ENCODE measurements at places on chromosomes 1 and 21.

DNA sequence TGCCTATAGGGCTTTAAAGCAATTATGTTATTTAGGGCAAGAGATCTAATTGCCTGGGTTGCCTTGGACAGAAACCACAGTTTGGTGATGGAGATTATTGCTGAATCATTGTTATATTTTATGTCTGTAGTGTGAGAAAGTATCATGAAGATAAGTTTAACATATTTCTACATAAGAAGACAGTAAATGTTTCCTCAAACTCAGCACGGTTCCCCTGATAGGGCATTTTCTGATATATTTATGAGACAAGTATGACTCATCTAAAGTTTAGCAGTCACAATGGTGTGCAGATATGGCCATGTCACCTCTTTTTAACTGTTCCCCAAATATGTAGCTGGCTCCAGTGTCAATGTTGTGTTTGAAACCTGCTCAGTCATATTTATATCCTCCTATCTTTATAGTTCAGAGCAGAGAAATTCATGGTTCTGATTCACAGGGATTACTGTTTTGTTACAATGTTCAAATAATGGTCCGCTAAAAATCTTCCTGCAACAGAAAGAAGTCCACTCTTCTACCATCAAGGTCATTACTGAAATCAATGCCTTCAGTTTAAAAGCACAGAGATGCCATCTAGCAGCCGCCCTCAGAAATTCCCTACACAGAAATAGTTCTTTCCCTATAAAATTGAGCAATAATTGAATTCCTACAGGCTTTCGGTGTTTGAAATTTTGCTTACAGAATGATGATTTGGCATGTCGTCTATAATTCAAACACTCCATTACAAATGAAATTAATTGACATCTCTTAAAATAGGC, 3.7 kb downstream of the OLFM3 start:
- no peak for DNase-seq

DNA sequence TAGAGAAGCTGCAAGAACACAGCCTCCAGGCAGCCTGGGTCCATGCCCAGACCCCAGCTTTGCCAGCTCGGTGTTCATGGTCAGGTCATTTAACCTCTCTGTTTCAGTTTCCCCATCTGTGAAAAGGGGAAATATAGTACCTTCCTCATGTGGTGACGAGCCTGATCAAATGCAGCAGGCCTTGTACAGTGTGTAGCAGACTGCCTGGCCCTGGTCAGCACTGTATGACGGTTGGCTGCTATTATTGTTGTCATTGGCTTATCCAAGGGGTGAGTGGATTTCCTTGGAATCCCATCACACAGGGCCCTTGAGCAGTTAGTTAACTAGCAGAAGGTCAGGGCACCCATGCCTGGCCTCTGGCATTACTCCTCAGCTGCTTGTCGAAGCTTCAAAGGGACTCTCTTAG, 6.6 kb upstream of the TMEM51 start:
- no peak for DNase-seq

DNA sequence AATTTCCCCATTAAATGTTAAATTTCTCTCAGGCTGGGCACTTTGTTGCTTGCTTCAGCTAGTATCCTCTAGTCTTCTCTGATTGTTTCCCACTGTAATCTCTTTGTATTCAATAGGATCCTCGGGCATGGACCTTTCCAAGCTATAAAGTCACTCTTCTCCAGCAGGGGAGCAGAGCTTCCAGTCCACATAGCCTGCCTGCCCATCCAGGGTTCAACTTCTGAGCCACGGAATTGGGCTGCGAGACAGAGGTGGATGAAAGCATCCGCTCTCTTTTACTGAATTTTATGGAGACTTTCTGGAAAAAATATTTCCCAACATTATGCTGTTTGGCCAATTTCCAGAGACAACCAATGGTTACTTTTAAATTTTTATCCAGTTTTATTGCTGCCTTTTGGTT, 1.1 kb upstream of the CFHR5 start:
- DNase-seq = no peak

- peak; percentile 92 for DNase-seq
Observed at GRCh38 chr1:159916242-159917051, 8.9 kb downstream of the TAGLN2 start.

DNA sequence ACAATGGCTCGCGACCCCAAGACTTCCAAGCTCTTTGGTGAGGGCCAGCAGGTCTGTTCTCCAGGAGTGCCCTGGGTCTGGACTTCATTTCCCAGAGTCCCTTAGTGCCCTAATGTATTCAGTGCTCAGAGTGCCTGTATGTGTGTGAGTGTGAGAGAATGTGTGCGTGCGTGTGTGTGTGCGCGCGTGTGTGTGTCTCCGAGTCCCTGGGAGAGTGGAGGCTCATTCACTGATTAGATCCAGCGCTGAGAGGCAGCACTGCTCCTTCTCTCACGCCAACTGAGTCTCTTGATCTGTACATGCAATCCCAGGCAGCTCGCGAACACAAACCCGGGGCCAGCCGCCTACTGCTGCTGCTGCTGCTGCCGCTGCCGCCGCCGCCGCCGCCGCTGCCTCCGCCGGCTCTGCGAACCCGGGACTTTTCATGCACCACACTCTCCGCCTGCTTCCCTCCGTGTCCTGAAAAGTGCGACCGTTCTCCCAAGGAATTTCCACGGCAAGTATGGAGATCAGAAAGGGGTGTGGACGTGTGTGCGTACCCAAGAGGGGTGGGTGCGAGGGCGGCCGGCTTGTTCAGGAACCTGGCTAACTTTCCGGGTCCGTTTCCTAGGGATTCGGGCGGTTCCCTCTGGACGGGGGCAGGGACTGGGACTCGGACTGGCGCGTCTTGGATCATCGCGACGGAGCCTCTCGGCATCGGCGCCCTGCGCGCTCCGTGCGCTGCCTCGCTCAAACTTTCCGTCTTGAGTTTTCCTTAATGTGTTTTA, at the start of gene RNF220:
Gene RNF220, plus strand, starts transcription at position 225 of the 767 bp plus-strand sequence.
- DNase-seq = no peak

- no peak for DNase-seq
Observed at GRCh38 chr1:200988693-200989092, 34.8 kb downstream of the KIF21B start.

Data from retinal pigment epithelial cell (primary cell).